ENCODE measurements at places on chromosomes 4 and X. TPM values are rescaled to one million over a fixed set of nuclear protein-coding genes. Genes with fewer than 3 reads are reported as not detected.

GPR143 gene
- not detected for total RNA-seq

KLHL34 gene
- total RNA-seq = 2.4 TPM

GRIA3 gene
- total RNA-seq = 5.4 TPM

ODAPH gene
- total RNA-seq = not detected

Measured in right cardiac atrium (tissue), 5 donors.